ENCODE measurements at places on chromosomes 2 and 18. TPM values are rescaled to one million over a fixed set of nuclear protein-coding genes. Genes with fewer than 3 reads are reported as not detected.

The EDAR gene
- total RNA-seq: not detected

The MBOAT2 gene
- 5.6 TPM for total RNA-seq

The MRO gene
- total RNA-seq: not detected

The GPR45 gene
- total RNA-seq: not detected

The HAAO gene
- total RNA-seq: 0.09 TPM

The RBMS1 gene
- total RNA-seq: 81.9 TPM

The ATP5F1A gene
- total RNA-seq: 619 TPM

The FAP gene
- total RNA-seq: 1.5 TPM

The RAD51AP2 gene
- not detected for total RNA-seq

The FARSB gene
- 13.5 TPM for total RNA-seq

The ONECUT2 gene
- total RNA-seq: under 0.01 TPM

The IL36B gene
- not detected for total RNA-seq
